Activated CD4-positive, alpha-beta T cell treated with anti-CD3 and anti-CD28 coated beads, Interleukin-2, amount 50 U/mL, for 4 hours (primary cell): ENCODE measurements at places on chromosomes 16 and 17.

- no peak for DNase-seq
Measured at GRCh38 chr16:12391956-12392355, 411.7 kb downstream of the CPPED1 start.

- DNase-seq = no peak
Measured at GRCh38 chr17:79646721-79647455, 36.0 kb upstream of the RBFOX3 start.

- DNase-seq = no peak
Measured at GRCh38 chr16:46894036-46894672, 10.0 kb downstream of the GPT2 start.

- no peak for DNase-seq
Measured at GRCh38 chr16:11985250-11985649, 8.7 kb downstream of the SNX29 start.

- peak; percentile 10 for DNase-seq
Measured at GRCh38 chr16:12089492-12090150, 113.1 kb downstream of the SNX29 start.

DNA sequence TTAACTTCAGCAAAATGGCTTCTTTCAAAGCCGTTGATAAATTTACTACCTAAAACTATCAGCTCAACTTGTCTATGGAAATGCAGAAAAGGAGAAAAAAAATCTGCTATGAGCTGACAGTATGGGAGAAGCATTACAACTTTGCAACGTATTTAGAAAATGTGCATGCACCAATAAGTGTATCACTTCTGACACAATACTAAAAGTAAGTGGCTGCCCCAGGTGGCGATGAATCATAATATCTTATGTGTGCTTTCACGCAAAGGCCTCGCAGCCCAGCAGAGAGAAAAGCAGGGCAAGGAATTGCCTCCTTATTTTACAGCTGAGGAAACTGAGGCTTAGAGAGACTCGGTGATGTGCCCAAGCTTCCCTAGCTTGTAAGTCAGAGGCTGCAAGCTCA is 101.8 kb downstream of the SALL1 start:
- DNase-seq = no peak

- DNase-seq = no peak
Measured at GRCh38 chr17:56830726-56831368, 2.9 kb downstream of the C17orf67 start.

DNA sequence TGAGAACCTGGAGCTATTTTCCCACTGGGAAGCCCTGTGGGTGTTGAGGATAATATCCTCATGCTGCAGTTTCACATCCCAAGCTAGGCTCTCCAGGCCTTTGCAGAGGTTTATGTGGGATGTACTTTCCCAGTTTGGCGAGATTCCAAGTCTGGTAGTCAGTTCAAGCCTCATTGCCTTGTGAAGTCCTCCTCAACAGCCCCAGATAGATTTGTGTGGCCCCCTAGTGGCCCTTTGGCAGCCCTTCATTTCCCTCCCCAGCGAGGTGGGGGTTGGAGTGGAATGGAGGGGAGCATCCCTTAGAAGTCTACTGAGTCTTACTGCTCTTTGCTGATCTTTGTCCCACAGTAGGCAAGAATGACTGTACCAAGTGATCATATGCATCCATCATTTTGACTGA is 137.9 kb downstream of the CDH11 start:
- no peak for DNase-seq

DNA sequence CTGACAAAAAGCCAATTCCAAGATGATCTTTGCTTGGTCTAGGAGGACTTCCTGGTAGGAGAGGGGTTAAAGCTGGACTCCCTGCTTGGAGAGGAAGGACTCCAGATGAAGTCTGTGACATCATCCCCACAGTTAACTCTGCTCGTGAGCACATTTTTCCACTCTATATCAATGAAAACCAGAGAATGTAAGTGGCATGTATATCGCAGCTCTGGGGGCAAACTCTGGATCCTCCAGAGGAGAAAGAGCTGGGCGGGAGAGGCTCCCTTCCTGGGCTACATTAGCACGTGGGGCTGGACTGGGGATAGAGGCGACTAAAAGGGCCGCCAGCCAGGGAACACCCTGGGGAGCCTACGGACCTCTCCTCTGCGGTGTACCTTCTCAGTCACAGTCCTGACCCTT is 34.1 kb downstream of the HIC1 start:
- DNase-seq = no peak

DNA sequence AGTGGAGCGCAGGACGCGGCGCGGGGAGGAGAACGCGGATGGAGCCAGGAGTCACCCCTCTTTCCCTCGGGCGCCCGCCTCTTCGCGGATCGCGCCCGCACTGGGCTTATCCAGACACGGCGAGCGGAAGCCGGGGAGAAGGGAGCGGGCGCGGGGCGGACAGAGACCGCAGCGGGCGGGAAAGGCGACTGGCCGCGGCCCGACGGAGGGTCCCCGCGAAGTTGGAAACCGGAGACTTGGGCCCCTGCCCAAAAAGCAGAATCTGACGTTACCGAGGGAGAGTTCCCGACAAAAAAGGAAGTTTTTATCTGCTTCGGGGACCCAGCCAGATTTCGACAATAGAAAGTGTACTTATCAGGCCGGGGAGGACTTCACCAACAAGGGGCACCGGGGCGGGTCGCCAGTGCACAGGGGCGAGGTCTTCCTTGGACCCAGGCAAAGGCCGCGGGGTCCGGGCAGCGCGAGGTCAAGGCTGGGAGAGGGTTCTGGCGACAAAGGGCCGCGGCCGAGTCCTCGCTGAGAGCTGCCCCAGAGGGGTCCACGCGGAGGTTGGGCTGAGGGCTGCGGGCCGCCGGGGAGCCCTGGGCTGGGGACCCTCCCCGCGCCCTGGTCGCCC is 519 bp downstream of the ST6GALNAC2 start:
- DNase-seq = no peak

DNA sequence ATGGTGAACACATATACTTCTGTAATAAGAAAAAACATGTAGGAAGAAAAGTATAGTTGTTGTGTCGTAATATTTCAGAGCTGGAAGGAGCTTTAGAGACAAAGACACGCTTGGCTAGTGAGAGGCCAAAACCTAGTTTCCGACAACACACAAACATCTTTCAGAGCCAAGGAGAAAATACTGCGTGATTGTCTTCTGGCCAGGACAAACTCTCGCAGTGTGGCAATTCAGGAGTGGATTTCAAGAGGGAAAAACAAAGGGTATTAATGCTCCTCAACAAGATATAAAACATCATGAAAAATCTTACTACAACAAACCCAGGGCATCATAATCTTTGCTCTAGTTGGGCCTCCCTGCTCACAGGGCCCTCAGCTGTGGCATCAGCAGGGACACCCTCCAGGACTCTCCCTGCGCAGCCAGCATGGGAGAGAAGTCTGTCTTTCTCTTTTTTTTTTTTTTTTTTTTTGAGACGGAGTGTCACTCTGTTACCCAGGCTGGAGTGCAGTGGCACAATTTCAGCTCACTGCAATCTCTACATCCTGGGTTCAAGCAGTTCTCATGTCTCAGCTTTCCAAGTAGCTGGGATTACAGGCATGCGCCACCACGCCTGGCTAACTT is 66.4 kb downstream of the CYB5B start:
- no peak for DNase-seq

DNA sequence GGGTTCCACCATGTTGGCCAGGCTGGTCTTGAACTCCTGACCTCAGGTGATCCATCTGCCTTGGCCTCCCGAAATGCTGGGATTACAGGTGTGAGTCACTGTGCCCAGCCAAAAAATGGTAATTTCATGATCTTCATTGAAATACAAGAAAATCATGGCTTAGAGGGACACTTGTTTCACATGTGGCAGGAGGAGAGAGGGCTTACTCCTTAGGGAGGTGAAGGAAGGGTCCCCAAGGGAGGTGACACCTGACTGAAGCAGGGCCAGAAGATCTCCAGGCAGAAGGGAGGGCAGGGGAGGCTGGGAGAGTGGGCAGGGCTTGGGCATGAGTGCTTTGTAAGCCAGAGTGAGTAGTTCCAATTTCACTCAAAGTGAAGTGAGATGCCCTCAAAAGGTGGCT is 20.0 kb upstream of the ITGAX start:
- no peak for DNase-seq

DNA sequence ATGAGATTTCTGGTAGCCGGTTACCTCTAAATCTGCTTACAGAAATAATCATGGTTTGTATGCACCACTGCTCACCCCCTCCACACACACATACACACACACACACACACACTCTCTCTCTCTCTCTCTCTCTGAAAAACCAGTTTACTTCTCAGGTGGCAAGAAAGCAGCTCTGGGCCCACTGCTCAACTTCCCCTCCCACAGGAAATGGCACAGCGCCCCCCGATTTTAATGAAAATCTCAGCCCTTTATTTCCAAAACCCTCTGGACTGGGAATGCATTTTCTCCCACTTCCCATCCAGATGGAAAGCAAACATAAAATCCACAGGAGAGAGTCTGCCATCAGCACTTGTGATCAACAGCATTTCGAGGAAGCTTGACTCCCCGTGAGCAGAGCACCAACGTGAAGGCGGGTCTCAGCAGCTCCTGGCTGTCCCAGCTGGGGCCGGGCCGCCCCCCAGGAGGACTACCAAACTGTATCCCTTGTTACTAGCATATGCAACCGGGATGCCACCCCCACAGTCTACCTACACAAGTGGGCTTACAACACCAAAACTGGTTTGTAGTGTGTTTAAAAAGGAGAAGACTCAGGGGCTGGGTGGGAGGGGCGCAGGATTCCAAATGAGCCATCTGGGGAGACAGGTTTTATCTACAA is 121.1 kb downstream of the SLC39A11 start:
- no peak for DNase-seq

GRCh38 chr17:5047446-5047845 is 12.2 kb upstream of the SLC52A1 start:
- no peak for DNase-seq

DNA sequence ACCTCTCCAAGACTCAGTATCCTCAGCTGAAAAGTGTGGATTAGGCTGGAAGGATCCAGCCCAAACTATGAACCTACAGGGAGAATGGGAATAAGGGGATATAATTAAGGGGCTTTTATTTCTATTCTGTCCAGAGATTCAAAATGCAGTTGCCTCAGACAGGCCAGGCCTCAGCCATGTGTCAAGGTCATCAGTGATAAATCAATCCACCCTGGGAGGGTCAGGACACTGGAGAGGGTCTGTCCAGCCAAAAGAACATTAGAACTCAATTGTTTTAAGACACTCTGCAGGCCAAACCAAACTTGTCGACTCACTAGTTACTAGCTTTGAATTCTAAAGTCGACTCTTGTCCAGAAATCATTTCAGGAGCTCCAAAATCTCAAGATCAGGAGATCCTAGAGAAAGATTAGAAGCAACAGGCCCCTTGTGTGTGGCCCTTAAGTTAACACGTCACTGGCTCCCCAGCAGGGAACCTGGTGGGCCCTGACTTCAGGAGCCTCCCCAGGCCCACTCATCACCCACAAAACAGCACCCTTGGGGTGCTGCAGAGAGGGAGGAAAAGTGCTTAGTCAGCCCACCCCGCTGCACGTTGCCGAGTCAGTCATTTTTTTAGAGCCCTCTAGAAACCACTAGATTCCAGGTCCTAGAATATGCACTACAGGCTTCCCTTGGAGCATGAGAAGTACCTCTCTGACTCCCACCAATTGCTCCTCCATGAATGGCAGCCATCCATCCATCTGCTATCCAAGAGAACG is 156.8 kb downstream of the XYLT1 start:
- DNase-seq = no peak

GRCh38 chr17:36463916-36464764 is 22.3 kb upstream of the ZNHIT3 start:
- DNase-seq = peak; percentile 6

GRCh38 chr16:88534638-88535190 is 35.5 kb upstream of the ZC3H18 start:
- DNase-seq = peak; percentile 27
